RWPE1 (cell line): ENCODE measurements at places on chromosomes 5 and 9.

DNA sequence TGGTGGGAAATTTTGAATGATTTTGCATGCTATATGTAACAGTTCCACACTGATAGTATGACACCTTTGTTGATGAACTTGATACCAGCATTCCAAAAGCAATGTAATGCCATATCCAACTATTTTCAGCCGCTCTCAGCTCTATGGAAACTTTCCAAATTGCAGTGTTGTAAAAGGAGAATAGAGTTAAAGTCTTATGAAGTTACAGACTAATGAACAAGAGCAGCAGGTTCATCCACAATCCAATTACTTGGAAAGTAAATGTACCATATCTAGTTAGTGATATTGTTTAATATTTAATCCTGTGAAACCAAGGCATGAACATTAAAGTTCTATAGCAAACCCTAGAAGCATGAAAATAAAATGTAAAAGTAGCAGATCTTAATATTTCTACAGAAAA lies 418.2 kb downstream of the TUSC1 start:
- no peak for DNase-seq

DNA sequence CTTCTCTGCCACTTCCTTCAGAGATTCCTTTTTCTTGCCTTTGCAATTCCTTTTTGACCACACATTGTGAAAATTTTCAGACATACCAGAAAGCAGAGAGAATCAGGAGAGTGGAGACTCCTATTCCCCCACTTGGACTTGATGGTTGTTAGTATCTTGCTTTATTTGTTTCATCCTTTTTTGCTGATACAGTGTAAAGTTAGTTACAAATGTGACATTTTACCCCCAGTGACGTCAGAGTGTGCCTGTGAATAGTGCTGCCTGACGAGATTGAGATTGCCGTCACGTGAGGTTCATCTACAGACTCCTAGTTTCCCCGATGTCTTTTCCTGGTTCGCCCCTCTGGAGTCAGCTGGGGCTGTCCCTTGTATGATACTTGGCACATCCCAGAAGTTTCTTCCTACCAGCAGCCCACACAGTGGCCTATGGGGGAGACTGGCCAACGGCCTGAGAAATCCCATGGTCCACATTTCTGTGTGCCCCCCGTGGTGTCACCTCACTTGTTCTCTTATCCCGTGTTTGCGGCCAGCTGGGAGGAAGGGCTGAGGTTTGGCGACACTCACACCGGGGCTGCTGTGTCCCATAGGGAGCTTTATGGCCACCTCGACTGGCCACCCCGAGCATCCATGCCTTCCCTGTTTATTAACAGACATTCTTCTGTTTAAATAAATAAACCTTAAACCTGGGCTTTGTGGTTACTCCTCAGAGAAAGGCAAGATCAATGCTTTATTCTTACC lies 48.2 kb upstream of the CACNA1B start:
- no peak for DNase-seq

DNA sequence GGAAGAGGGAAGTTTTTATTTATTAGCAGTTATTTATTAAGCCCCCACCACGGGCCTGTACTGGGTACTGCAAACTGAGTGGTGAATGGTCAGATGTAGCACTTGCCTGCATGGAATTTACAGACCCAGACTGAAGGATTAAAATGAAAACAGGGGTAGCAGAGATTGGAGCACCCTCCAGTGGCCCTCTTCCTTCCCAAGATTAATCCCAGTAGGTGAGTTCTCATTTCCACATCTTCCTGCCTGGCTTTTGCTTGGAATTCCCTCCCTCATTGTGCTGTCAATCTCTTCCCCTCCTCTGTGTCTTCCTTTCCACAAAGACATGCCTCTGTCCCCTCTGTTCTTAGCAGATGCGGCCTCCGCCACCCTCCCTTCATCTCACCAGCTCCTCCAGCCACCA lies 39.2 kb downstream of the MVB12B start:
- DNase-seq = no peak

- no peak for DNase-seq
These were observed 9.0 kb upstream of the CPLX2 start for GRCh38 chr5:175862131-175863012.

DNA sequence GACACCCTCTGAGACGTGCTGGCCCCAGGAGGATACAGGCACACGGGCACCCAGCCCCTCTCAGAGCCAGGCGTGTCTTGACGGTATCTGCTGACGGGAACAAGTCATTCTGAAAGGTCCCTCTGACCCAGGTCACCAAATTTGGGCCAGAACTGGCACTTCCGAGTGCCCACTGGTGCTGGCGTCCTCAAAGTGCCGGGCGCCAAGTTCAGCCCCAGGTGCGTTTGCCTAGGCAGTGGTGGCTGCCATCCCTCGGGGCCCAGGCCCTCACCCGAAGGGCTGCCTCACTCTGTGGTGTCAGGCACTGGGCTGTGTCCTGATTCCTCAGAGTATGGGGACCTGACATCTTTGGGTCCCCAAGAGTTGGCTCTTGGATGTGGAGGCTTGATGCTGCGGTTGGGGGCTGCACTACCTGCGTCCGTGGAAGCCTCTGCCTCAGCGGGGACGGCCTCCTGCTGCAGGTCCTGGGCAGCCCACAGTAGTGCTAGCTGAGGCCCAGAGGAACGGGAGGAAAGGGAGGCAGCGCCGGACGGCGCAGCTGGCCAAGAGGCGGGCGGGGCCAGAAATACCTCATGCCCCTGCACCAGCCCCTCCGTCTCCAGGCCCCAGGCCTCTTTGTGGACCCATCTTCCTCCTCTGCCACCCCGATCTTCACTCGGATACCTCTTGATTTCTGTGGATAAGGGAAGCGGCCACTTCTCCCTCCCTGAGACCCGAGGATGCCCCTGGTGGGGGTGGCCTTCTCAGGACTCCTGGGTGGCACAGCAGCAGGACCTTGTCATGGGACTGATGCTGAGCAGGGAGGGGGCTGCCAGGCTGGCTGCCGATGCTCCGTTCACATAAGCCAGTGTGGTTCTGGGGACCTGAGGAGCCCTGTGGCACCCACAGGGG lies 109.4 kb upstream of the LMX1B start:
- DNase-seq = no peak

GRCh38 chr9:115921301-115921700 lies 232.3 kb upstream of the PAPPA start:
- no peak for DNase-seq

GRCh38 chr9:124038790-124039633 lies 27.4 kb downstream of the LHX2 start:
- DNase-seq = no peak

DNA sequence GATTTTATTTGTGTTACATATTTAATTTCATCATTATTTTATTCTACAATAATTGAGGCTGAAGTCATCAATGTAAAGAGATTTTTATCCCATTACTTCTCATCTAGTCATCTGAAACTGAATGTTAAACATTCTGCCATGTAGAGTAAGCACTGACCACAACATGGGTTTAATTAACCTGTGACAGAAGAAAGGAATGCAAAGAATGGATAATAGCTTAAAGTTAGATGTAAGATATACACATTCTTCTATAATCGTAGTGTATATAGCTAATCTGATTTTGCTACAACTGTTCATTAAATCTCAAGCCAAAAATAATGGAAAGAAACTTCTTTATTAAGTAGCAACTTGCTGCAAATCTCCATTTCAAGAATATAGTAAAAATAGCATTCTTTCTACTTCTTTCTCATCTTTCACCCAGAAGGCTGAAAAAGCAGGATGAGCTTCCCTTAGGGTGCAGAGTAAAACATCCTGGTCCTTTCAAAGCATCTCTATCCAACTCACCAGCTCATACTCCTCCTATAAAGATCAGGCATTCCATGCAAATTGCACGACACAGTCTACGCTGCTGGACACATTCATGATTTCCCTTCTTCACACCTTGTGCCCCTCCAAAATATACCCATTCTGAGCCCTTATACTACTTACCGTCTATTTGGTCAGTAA lies 115.2 kb downstream of the EFNA5 start:
- DNase-seq = peak; percentile 38

DNA sequence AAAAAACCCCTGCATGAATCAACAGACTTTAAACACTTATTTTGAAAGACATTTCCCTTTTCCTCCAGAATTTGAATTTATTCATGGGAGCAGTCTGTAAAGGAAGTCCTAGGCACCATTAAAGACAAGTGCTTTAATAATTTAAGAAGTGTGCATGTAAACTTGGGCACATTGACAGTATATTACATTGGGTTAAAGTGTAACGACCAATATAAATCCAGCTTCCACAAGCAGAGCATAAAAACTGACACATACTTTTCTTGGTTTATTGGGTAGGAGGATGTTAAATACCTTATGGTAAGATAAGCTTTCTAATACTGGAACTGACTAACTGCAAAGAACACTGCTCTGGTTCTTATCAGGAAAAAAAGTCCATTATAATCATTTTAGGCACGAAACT lies 1.2 kb upstream of the ENTREP1 start:
- DNase-seq = no peak

- no peak for DNase-seq
These were observed 6.6 kb downstream of the OTULINL start for GRCh38 chr5:14588145-14588544.

DNA sequence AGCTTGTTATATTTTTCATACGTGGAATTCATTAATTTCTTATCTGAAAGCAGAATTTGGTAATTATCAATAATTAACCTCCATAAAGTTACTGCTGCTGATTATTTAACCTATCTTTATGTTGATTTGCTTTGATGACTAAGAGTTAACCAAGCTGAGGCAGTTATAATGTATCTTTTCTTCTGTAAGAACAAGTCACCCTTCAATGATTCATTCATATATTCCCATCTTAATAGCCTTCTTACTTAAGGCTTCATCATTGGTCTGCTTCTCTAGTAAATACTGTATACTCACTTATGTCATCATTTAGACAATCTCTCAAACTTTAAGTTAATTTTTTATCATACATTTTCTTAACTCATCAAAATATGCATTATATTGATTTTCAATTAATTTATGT lies 592.2 kb downstream of the ANXA1 start:
- DNase-seq = peak; percentile 30
